ENCODE measurements at places on chromosomes 1 and 21.
A peak's percentile ranks its signal among the peaks of the same experiment; 100 is the strongest.

GRCh38 chr1:182426442-182427430, 23.2 kb upstream of the RGSL1 start:
- DNase-seq = no peak

GRCh38 chr1:230105245-230105753, 38.3 kb downstream of the GALNT2 start:
- no peak for DNase-seq

GRCh38 chr1:17167041-17167785, 37.7 kb upstream of the PADI1 start:
- DNase-seq = peak; percentile 65

DNA sequence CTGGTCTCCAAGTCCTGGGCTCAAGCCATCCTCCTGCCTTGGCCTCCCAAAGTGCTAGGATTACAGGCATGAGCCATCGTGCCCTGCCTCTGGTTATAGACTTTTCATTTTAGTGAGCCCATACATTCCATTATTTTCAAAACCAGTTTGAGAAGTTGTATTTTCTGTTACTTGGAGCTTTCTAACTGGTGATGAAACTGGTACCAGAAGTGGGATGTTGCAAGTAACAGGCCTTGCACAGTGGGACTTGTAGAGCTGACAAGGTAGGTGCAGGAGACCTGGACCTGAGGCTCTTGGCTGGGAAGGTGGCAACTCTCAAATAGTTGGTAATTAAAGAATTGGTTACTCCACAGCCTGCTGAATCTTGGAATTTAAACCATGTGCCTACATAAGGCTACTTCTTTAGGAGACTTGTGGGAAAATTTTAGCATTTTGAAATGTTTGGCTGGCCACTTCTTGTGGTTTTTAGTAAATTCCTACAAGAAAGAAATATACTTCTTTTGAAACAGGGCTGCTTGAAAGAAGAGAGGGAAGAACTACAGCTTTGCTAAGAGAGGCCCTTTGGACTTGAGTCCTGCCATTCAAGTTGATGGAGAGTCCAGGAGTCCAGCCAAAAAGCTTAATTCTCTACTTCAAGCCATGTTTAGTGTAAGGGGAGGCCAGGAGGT, 9.8 kb upstream of the ALPL start:
- no peak for DNase-seq

GRCh38 chr1:222582099-222582774, 7.5 kb downstream of the TAF1A start:
- no peak for DNase-seq

GRCh38 chr1:30743584-30744059, 14.0 kb downstream of the LAPTM5 start:
- no peak for DNase-seq

DNA sequence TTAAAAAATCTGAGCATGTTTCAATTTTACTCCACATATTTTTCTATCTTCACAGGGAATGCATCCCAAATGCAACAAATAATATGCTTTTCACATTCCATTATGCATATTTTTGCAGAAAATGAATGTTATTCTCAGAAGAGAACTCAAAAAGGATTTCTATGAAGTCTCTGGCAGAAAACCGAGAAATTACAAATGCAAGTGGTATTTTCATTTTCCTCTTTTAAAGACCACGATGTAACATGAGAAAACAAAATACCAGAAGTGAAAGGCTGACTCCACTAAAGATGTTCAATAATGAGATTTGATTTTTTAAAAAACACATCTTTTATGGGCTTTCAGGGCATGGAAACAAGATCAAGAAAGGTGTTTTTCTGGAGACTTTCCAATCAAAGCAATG, 5.0 kb upstream of the PDC start:
- no peak for DNase-seq

GRCh38 chr1:194503209-194503608, 1316.8 kb upstream of the B3GALT2 start:
- DNase-seq = no peak

- DNase-seq = no peak
Observed at GRCh38 chr21:45494135-45494850, 47.9 kb downstream of the SLC19A1 start.

- peak; percentile 54 for DNase-seq
Observed at GRCh38 chr1:19460535-19461219, 24.7 kb downstream of the CAPZB start.

- no peak for DNase-seq
Observed at GRCh38 chr1:31572323-31573104, 3.8 kb upstream of the TINAGL1 start.

DNA sequence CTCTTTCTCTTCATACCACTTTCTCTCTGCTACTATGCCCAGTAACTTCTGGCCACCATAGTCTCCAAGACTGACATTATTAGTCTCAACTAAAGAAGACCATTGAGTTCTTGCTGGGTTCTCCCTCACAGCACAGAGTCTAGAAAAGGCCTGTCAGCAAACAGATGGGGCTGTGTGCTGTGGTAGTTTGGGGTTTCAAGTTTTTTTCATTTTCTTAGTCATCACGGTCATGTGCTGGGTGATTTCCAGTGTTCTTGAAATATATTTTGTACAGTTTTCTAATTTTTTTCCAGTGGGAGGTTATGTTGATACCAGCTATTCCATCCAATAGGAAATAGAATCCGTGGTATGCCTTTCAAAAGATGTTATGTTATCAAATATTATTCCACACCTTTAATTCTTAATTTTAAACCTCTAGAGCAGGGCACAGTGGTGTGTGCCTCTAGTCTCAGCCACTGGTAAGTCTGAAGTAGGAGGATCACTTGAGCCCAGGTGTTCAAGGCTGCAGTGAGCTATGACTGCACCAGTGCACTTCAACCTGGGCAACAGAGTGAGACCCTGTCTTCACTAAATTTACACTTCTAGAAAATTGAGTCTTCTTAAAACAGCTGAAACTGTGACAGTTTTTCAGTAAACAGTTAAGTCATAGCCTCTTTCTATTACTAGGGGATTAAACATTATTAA, 8.3 kb downstream of the CFHR2 start:
- DNase-seq = no peak

DNA sequence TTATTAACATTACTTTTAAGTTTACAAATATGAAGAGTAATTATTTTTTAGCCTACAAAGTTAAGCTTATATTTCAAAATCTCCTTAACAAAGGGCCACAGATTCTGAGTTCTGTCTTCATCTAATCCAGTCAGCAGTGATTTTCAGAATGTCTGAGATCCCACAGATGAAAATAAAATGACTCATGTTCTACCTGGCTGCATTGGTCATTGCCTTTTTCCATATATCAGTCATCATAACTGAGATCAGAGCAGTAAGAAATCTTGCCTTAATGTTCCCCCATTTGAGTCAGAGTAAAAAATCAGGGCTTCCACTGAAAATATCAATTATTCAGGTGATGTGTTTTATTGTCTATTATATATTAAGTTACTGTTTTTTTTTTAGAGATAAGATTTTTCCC, 416.1 kb downstream of the MRPL39 start:
- no peak for DNase-seq

GRCh38 chr1:34645919-34646318, 108.9 kb upstream of the GJB5 start:
- DNase-seq = no peak

- no peak for DNase-seq
Observed at GRCh38 chr1:93738075-93738622, 56.5 kb upstream of the BCAR3 start.

GRCh38 chr1:231424950-231425805, 3.1 kb upstream of the EGLN1 start:
- no peak for DNase-seq

DNA sequence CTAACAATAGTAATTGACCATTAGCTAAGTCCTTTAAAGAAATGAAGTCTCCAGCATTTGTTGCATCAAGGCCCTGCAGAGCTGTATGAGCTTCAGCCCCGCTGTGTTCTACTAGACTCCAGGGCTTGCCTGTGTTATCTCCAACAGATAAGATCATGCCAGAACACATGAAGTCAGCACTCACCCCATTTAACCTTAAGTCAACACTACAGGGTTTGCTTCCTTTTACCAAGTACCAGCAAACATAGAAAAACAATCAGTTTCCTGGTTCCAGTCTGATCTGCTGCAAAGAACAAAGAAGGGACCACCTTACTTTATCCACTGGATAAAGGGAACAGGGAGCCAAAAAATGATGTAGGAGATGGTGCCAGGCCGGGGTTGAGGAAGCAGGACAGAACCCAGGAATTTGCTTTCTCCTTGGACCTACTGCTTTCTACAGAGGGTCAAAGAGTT, 41.3 kb upstream of the ENAH start:
- no peak for DNase-seq

GRCh38 chr1:154694995-154695394, 87.0 kb upstream of the ADAR start:
- no peak for DNase-seq

DNA sequence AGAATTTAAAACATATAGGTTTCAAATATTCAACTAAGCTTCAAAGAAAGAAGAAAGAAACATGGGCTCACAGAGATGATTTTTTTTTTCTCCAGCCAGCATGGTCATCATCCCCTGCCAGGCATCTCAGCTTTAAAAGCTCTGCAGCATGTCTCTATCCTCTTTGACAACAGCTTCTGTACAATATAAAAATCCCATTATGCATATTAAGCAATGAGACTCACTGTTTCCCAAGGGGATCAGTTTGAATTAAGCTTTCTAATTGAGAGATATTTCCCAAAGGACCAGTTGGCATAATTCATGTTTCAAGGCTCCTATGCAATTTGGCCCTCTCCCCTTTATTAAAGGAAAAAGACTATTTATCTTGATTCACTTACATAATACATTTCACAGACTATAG, 220.3 kb downstream of the GRIK1 start:
- no peak for DNase-seq

DNA sequence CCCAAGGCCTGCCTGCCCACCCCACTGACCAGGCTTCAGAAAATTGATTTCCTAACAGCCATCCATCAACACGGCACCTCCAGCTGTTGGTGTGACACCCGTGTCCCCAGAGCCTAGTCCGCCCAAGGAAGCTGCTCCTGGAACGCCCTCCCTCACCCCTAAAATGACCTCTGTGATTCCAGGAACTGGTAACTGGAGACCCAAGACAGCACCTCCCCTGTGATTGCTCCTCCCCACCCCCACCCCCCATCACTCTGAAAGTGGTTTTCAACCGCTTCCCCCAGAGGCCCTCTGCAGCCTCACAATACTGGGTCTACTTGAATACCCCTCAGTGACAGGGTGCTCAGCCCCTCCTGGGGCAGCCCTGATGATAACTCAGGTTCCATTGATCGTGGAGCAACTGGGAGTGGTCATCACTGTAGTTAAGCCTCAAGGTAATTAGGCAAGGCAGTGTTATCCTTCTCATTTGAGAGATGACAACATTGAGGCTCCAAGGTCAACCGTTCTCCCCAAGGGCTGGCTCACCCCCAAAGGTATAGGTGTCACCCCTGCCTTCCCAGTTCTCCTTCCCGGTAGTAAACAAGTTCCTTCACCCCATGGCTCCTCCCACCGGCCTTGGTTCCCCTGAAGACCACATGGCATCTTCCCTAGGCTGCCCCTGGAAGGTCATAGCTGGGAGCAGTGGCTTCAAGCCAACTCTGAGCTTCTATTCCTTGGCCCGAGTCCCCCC, 52.0 kb downstream of the TAS1R2 start:
- DNase-seq = no peak

DNA sequence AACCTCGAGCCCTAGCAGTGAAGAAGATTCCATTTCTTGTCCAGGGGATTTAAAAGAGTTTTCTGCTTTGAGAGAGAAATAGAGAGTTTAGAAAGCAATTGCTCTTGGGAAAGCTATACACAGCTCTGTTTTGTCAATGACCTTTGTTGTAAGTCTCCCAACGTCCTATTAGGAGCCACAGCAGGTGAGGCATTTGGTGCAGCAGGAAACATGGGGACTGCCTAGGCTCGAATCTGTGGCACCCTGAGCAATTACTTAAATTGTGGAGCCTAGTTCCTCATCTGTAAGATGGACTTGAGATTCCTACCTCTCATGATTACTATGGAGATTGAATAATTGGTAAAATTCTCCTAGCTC, 8.2 kb downstream of the DCLRE1B start:
- DNase-seq = no peak

GRCh38 chr1:117576236-117576635, 29.6 kb upstream of the TENT5C start:
- peak; percentile 31 for DNase-seq

DNA sequence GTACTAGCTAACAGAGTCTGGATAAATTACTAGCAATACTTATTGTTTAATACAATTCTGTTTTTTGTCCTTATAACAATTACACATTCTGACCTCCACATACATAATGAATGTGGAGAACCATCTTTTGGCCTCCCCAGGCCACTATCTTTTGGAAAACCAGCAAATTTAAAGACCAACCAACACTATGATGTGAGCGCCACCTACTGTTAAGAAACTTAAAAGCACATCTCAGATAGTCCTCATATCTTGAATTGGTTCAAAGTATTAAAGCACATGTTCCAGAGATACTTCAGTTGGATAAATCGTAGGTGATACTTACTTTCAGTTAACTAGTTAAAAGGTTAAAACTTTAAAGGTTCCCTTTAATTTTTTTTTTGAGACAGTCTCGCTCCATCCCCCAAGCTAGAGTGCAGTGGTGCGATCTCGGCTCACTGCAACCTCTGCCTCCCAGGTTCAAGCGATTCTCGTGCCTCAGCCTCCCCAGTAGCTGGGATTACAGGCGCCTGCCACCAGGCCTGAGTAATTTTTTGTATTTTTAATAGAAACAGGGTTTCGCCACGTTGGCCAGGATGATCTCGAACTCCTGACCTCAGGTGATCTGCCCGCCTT, 29.3 kb upstream of the USP1 start:
- no peak for DNase-seq

DNA sequence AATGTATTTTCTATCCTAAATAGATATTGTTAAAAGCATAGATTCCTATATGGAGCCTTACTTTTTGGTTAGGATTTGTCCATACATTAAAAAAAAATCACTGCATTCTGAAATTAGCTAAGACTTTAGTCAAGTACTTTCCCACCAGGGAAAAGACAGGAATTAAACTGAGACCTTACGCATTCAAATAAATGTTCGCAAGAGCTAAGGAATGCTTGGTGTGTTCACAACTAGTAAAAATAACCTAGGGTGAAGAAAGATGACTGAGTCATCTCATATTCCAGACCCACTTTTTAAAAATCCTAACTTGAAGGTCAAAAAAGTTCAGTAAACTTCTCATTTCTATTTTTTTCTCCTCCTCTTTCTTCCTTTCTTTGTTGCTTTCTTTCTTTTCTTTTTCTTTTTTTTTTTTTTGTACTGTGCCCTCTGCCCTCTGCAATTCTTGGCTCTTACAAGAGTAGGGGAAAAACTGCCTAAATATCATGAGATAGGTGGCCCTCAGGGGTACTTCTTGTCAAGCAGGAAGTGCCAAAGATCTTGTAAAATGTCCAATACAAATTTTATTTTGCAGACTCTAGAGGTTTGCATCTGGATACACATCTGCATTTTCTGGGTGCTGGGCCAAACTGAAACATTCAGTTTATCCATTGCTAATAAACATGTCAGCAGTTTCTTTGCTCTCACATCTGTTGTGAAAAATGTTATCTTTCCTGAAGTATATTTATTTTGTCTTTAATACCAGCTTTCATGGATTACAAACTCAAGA, 121.4 kb upstream of the GORAB start:
- DNase-seq = no peak
